ENCODE measurements at places on chromosomes 2 and 18.

- no peak for DNase-seq
Observed at GRCh38 chr2:100703739-100704138, 116.2 kb upstream of the NPAS2 start.

DNA sequence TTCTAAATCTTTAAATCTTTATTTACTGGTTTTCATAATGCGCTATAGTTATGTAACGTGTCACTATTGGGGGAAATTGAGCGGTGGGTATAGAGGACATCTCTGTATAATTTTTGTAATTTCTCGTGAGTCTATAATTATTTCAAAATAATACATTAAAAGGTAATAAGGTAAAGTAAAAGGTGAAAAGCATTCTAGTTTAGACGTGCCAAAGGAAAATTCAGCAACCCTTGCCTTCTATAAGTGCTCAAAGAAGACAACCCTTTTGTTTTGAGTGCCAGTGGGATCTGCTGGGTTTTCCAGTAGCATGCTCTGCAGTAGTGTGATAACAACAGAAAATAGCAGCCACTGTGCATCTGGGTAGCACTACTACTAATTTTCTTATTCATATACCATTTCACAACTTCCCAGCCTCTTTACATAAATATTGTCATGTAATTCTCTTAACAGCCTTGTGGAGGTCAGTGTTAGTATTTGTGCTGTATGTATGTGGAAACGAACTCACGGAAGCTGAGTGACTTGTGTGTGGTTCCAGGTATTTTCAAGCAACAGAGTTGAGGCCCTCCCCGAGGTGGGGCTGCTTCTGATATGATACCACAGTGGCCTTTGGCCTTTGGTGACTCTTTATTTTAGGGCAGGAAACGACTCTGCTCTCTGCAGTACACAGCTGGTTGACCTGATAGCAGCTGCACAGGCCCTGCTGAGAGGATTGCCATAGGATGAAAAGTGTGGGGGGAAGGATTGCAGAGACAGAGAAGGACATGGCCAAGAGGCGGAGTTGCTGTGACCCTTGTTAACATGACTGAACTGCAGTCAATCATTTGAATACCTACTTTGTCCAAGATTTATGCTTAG lies 104.5 kb downstream of the TDRD15 start:
- DNase-seq = no peak

GRCh38 chr2:195411219-195411687 lies 245.8 kb upstream of the SLC39A10 start:
- no peak for DNase-seq

GRCh38 chr18:34772887-34773286 lies 62.8 kb downstream of the DTNA start:
- DNase-seq = no peak

- no peak for DNase-seq
Observed at GRCh38 chr2:45212953-45213635, 203.8 kb upstream of the SIX2 start.

DNA sequence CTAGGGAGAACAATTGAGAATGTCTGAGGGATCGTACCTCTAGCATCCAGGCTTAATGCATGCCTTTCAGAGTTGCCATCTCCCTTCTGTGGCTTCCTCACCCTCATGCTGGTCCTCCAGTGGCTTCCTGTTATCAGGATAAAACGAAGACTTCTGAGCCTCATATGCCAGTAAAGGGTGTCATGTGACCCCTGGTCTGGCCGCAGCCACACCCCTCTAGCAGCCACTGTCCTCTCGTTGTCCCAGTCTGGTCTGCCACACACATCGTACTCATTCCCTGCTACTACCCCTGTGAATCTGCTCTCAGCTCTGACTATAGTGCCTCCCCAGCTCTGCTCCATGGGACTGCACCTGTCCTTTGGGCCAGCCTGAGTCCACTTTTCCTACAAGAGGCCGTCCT lies 62.6 kb upstream of the TMEM177 start:
- DNase-seq = no peak

- no peak for DNase-seq
Observed at GRCh38 chr2:162370931-162371330, 27.0 kb downstream of the GCA start.

DNA sequence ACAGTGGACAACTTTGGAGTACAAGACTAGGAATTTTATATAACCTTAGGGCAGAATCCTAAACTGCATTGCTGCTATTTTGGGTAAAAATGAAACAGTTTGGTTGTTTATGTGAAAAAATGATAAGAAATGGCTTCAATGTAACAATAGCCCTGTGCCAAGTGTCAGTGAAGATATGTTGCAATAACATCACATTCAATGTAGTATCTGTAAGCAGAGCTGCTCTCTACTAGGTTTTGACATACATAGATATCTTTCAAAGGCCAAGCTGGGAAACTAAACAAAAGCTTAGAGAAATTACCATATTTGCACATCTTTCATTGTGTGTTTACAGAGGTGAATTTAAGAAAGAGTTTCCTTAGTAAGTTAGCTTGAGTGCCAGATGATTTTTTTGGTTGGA lies 135.0 kb upstream of the DOK6 start:
- no peak for DNase-seq

GRCh38 chr2:202870431-202871299 lies 901 bp downstream of the ICA1L start:
- DNase-seq = peak; percentile 13

- peak; percentile 20 for DNase-seq
Observed at GRCh38 chr2:111161971-111162370, 41.3 kb downstream of the BCL2L11 start.

- DNase-seq = peak; percentile 14
Observed at GRCh38 chr2:200405599-200406298, 99.3 kb downstream of the SPATS2L start.

DNA sequence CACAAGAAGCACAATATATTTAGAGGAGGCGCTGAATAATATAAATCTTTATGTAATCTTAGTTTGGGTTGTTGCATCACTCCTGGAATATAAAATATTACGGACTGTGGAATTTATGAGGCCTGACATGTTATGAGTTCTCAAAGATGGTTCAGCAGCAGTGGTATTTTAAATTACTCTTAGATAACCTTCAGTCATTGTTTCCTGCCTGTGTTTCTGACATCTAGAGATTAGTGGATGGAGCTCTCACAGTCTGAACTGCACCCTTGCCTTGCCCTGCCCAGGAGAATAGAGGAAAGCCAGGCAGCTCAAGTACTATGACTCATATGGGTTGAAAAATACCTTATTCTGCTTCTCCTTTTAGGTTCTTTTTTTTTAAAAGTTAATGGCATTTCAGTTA lies 70.0 kb downstream of the ACSL3 start:
- DNase-seq = no peak

GRCh38 chr2:16109368-16109820 lies 169.0 kb downstream of the MYCN start:
- DNase-seq = no peak

GRCh38 chr2:110211938-110212858 lies at the start of gene MTLN:
TSS of gene MTLN (minus strand) at chr2:110212547. CDS start at chr2:110212525, 22 bp downstream.
- DNase-seq = peak; percentile 70

DNA sequence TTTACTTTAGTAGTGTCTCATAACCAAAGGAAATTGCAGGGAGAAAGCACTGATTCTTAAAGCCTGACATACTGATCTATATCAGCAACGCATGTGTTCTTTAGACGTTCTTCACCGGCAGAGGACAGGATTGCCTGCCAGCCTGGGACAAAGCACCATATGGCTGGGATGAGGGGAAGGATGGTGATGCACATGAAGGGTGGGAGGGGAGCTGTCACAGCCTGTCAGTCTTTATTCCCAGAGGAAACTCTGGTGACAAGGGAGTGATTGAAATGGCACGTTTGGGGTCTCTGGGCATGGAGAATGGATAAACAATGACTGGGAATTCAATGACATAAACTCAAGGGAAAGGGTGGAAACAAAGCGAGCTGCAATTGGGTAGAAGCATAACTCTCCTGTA lies 808.1 kb downstream of the DCC start:
- DNase-seq = no peak

DNA sequence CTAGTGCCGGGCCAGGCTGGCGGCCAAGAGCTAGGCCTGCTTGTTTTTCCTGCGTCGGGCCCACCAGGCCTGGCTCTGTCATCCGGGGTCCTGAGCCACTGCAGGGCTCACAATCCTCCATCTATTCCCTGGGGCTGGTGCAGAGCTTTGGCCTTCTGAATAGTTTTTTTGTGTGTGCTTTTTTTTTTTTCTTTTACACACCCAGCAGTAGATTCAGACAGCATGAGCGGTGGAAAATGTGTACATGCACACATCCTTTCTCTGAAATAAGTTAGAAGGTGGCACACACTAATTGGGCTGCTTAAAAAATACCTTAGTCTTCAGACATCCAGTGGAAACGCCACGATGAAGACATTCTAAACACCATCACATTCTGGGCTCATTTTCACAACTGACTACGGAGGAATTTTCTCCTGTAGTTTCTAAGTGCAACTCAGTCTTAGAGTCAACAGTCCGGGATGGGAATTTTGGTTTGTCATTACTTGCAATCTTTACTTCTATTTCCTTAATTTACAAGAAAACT lies 6.1 kb downstream of the ZFP36L2 start:
- DNase-seq = peak; percentile 53

DNA sequence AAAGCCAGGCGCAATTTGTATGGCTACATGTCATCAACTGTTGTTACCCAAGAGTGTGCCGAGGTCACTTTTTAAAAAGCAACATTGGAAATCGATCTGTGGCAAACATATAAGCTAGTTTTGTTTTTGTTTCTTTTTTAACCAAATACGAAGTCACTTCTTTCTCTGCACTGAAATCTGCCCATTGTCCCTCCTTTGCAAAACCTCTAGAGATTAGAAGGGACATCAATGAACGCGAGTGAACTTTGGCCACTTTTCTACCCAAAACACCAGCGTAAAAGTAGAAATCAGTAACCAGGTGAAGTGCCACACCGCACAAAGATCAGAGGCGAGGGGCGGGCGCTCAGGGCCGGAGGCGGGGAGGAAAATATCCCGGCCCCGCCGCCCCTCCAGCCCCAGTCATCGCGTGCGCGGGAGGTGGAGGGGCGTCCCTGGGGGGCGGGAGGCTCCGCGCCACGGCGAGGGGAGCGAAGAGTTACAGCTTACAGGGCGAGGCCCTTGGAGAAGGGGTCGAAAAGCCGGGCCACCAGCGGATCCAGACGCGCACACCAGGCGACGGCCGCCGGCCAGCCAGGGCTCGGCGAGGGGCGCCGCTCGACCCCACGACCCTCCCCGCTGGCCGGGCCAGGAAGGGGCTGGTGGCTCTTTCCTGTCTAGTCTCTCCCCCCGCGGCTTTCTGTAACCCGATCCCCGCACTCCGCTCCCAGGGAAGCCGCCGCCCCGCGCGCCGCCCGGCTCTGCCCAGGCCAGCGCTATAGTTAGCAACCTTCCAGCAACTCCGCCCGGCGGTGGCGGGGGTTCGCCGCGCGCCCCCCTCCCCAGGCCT lies 993 bp downstream of the RBMS1 start:
- no peak for DNase-seq

DNA sequence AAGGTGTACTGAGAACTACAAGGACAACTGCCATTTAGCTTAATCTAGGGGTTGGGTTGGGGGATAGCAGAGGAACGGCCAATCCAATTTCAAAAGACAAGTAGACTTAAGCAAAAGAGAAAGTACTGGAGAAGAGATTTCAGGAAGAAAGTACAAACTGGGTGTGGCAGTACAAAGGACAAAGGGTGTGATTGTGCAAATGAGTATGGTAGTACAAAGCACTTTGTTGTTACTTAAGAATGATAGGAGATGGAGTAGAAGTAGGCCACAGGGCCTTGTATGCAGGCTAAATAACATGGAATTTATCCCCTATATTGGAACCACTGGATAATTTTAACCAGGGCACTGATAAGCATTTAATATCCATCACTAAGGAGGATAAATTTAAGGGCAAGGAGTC lies 4.7 kb upstream of the ORC2 start:
- DNase-seq = no peak

DNA sequence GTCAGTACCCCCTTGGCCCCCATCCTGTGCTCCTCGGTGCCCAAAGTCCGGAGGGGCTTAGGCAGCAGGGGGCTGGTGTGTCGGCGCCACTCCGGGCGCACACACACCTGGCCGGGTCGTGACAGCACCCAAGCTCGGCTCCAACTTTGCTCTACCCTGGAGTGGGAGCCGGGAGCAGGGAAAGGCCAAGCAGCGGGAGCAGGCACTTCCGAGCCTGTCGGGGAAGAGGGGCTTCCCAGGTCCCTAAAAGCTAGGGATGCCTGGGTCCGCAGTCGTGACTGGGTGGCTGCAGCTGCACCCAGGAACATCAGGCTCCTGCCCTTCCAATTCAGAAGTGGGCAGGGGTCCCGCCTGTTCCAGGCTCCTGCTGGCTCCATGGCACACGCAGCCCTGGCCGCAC lies 48.4 kb downstream of the PAPOLG start:
- DNase-seq = no peak

DNA sequence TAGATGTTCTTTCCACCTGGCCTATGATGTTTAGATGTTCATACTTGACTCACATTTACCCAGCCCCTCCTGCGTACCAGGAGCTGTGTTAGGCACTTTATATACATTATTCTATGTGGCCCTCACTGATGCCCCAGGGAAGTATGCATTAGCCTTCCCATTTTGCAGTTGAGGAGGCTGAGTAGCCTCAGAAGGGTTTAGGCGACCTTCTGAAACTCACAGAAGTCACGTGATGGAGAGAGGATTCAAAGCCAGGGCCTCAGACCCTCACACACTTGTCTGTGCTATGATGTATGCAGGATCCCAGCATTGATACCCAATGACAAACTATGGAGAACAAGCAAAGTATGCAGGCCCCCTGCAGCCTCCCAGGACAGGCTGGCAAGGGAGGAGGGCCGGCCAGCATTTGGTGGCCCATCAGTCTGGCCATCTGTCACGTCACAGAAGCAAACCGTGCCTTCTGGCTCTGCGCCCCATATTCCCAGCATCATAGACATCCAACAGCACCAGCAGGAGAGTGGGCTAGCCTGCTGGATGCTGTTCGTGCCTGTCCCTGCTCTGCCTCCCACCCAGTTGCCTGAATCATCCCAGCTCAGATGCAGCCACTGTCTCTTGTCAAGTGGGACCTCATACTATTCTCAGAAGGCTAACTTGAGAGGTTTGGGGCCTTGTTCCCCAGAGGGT lies 33.6 kb downstream of the EHD3 start:
- DNase-seq = no peak

DNA sequence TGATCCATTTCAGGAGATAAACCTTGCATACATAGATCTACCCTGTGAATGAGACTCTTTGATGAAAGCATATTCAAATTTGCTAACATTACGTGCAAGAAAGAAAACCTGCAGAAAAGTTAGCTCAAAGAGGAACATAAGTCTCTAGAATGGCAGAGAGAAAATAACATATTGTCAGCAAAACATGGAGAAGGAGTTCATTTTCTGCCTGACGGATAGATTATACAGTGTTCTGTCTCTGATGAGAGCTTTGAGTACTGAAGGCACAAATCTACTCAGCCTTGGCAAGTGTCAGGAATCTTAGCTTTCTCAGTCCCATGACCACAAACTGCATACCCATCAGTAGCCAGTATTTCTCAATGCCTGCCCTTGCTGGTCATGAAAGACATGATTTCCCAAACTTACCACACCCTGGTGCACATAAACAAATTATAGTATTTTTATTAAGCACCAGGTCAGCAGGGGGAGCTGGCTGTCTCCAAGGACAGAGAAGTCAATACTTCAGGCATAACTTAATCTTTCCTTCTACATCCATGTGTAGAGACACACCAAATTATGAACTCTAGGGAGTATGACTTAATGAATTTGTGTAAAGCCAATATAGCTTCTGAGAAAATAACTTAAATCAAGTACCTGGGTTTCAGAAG lies 401.2 kb upstream of the SOX11 start:
- DNase-seq = no peak

GRCh38 chr2:151103551-151103950 lies 158.1 kb downstream of the RBM43 start:
- no peak for DNase-seq

- no peak for DNase-seq
Observed at GRCh38 chr2:20514596-20515269, 67.9 kb downstream of the RHOB start.
